ENCODE measurements at places on chromosomes 2 and 18.

- no peak for DNase-seq
These were observed 29.9 kb downstream of the HPCAL1 start for GRCh38 chr2:10332402-10333246.

GRCh38 chr18:53402670-53403069 is 821.8 kb downstream of the MBD2 start:
- DNase-seq = no peak

GRCh38 chr18:53375621-53376020 is 848.8 kb downstream of the MBD2 start:
- DNase-seq = no peak

DNA sequence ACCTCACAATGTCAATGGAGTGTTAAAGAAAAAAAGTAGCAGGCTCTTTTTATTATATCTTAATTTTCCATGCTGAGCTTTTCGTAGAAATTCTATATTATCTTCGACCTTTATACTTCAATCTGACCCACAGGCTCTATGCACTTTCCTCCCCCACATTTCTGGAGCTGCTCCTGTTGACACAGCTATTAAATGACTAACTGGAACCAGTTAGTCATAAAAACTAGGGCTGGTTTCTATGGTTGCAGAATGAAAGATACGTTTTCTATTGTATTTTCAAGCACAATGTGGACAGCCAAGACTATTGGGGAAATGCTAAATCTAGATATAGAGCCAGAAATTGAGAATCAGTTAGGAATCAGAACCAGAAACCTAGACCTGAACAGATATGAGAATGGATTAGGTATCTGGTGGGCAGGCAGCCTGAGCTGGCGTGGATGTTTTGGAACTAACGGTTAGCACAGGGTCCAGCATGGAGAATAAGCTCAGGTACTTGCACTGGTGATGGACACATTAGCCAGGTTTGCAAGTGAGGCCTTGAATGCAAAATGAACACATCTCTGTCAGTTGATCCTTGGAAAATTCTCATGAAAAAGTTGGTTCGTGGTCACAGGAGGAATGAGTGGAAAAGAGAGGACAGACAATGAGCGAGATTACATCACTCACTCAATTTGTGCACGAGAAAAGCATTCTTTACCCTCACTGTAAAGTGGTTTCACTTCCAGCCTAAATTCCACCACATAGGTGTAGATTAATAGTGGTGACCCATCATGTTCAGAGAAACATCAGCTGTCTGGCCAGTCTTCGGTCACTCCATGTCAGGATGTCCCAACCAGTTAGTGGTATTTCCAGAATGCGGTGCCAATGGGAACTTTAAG is 144.6 kb upstream of the EPHA4 start:
- DNase-seq = no peak

DNA sequence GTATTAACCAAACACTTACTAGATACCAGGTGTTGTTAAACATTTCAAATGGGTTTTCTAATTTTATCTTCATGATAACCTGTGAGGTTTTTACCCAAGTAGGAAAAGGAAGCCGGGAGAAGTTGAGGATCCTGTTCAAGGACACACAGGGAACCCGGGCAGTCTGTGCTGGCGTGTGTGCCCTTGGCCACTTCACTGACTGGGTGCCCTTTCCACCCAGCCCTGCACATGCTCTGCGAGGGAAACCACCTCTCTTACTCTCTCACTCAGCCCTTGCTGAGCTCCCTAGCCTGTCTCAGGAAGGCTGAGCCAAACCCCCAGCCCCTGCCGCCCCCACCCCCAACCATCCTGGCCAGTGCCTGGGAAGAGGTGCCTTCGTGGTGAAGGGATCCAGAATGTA is 51.8 kb downstream of the TEX44 start:
- no peak for DNase-seq
